ENCODE measurements at places on chromosomes 4 and X. TPM values are rescaled to one million over a fixed set of nuclear protein-coding genes. Genes with fewer than 3 reads are reported as not detected.

- DNase-seq: no peak
These were observed 109.6 kb upstream of the FTHL17 start for GRCh38 chrX:31181377-31182000.

GRCh38 chr4:51906167-51906958 is 63.4 kb downstream of the DCUN1D4 start:
- DNase-seq: no peak

GRCh38 chr4:143515905-143516304 is 2.4 kb downstream of the SMARCA5 start:
- no peak for DNase-seq

DNA sequence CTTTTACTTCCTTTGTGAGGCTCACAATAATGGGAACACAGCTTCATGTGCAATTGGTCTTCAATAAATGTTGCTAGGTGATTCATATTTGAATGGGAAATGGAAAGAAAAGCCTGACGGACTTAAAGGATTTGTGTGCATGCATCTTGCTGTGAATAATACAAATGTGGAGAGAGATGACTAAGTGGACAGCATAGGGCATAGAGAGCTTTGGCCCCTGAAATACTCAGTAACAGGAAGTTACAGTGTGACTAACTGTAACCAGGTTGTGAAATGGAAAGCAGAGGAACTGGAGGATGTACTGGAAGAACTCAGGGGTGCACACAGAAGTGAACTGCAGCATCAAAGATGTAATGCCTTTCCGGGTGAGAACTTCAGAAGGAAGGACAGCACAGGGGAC is 206.7 kb downstream of the MGST2 start:
- DNase-seq: no peak

GRCh38 chrX:17031827-17032226 is 85.4 kb downstream of the REPS2 start:
- no peak for DNase-seq

- no peak for DNase-seq
These were observed 60.5 kb upstream of the TRIM2 start for GRCh38 chr4:153143527-153144348.

DNA sequence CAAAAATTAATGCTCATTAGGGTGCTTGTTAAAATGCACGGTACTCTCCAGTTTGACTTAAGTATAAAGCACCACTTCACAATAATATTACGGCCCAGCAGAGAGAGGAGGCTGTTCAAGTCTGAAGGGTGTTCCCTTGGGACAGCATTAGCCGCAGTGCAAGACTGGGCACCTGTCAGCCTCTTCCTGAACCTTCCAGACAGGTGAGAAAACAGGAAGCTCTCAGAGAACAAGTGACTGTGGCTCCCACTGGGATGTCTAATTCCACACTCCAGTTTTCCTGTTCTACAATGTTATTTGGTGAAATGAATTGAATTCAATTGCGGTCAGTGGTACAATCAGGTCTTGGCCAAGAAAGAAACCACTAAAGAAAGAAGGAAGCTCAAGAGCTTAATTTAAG is 414.4 kb downstream of the SMARCA1 start:
- DNase-seq: no peak

- DNase-seq: no peak
These were observed 34.5 kb downstream of the STBD1 start for GRCh38 chr4:76341063-76341462.

- DNase-seq: no peak
These were observed 349.4 kb downstream of the CCSER1 start for GRCh38 chr4:90476586-90476985.

PLAC1 gene
- not detected for total RNA-seq

CDKL5 gene
- 3.1 TPM for total RNA-seq

RBM46 gene
- total RNA-seq: not detected

RNF128 gene
- 39.6 TPM for total RNA-seq

LANCL3 gene
- total RNA-seq: 0.02 TPM

INTU gene
- total RNA-seq: 1.4 TPM

SSX3 gene
- not detected for total RNA-seq

PHEX gene
- not detected for total RNA-seq

Data from right lobe of liver (tissue), 6 donors.